Stimulated activated CD8-positive, alpha-beta memory T cell treated with anti-CD3 and anti-CD28 coated beads, Interleukin-7, amount 100 ng/mL, for 1 hour (primary cell): ENCODE measurements at places on chromosomes 1 and 21.

DNA sequence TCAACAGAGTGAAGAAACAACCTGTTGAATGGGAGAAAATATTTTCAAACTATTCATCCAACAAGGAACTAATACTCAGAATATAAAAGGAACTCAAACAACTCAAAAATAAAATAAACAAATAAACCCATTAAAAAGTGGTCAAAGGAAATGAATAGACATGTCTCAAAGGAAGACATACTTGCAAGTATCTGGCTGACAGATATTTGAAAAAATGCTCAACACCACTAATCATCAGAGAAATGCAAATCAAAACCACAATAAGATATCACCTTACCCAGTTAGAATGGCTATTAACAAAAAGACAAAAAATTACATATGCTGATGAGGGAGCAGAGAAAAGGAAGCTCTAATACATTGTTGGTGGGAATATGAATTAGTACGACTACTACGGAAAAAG lies 38.2 kb downstream of the TNFSF4 start:
- no peak for DNase-seq

DNA sequence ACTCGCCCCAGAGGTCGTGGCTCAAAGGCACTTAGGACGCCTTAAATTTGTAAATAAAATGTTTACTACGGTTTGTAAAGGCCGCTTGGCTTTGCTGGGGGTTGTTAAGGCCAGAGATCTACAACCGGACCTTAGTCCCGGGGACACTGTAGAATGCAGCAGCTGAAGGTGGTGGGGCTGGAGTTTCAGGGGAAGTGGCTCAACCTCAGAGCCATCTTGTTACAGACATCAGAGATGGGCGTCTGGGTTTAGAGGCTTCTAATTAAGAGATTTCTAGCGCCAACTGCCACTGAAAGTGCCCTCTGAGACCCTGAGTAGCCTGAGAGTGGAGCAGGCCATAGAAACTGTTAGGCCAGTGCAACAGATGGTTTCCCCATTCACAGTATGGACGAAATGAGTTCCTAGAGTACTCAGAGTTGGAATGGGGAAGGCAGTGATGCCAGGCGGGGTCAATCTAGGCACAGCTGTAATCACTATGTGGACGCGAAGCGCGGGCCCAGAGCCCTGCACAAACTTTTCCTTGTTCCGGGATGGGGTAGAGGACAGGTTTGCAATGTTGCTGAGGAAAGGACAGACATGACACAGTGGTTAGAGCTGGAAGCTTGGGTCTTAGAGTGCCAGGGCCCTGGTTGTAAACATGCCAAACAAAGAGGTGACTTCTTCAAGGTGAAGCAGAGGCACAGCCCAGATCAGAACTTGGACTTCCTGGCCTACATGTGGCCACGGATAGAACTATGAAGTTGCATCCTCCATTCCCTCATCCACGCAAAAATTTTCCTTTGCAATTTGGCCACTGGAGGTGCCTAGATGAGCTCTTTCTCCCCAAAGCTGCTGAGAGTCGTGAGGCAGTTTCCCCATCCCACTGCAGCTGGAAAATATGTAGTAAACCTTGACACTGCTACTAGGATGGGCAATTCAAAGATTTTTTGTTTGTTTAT lies 6.0 kb downstream of the HLX start:
- DNase-seq = no peak

DNA sequence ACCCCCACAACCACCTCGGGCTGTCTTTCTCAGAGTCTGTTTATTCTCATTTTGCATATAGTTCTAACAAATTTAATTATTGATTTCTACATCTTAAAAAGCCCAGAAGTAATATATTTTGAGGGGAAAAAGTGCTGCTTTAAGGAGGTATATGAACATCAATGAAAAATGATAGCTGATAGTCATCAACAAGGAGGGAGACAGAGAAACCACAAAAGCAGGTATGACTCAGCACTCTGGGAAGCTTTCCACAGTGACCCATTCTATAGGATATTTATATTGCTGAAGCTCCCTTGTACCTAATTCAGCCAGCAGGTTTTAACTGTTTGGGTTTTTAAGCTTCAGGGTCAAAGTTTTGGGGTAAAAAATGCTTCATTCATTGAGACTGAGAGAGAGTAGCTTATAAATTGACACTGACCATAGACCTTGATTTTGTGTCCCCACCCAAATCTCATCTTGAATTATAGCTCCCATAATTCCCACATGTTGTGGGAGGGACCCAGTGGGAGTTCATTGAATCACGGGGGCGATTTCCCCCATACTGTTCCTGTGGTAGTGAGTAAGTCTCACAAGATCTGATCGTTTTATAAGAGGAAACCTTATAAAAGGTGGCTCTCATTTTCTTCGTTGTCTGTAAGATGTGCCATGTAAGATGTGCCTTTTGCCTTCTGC lies 27.4 kb downstream of the VANGL1 start:
- no peak for DNase-seq

DNA sequence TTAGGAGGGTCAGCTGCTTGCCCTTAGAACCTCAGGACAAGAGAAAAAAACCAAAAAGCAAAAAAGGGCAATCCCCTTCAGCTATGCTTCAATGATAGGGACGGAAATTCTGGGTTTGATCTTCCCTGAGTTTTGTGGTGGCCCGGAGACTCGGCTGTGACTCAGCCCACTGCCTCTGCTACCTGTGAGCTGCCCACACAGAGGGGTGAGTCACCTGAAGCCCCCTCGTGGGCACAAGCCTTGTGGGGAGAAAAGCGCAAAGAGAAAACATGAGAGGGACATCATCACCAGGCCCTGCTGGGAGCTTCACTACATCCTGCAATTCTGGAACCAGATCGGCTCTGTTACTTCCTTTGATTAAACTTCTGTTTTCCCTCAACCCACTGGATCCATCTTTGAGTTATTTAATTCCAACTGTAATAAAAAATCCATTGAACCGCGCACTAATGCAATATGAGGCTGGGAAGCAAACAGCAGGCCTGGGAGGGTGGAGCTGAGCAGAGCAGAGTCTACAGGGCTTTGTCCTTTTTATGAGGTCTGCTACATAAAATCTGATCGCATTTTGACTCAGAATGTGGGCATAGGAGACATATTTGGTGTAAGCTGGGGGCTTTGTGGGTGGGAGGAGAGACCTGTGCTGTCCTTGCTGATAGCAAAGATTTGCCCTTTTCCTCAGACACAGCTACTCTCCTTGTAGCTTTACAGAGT lies 58.7 kb upstream of the STUM start:
- no peak for DNase-seq

DNA sequence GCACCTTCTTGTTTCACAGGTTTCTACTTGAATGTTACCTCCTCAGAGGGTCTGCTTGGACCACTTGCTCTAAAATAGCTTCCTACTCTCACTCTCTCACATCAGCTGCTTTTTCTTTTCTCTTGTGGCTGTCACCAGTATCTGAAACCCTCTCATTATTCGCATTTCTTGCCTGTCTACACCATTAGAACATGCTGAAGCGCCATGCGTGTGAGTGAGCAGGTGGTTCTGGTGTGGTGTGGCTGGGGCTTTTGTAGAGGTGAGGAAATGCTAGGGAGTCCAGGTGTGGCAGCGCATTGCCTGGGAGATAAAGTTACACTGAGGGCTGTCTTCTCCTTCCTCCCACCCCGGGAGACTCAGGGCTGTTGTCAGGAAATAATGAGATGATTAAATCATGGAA lies 4.1 kb downstream of the ZNF362 start:
- no peak for DNase-seq
